Activated T-helper 1 cell treated with anti-CD3 and anti-CD28 coated beads, Interleukin-12 subunit alpha, Interleukin-12 subunit beta, Interleukin-2, Interleukin-4 antibody, amounts not matched to agents 30 ng/mL and 10 ng/mL and 1 ng/mL, durations not matched to agents 14 hours and 24 hours and 36 hours (primary cell): ENCODE measurements at places on chromosomes 11 and 22.
A peak's percentile ranks its signal among the peaks of the same experiment; 100 is the strongest.

DNA sequence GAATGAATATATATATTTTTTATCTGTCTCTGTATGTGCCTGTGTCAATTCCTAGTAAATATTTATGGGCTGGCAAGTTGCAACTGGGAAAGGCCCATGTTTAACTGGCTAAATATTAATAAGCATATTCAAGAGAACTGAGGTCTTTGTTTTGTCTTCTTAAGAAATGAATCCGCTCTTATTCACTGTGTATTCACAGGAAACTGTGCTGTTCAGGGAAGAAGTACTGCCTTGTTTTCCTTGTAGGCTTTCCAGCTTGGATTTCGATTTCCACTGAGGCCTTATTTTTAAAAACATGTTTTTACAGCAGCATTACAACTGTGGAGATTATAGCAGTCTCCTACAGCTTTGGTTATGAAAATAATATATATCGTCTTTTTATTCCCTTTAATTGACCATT lies 64.7 kb downstream of the LDLRAD3 start:
- DNase-seq = no peak

- no peak for DNase-seq
Measured at GRCh38 chr22:17086788-17087497, 2.1 kb downstream of the IL17RA start.

- DNase-seq = peak; percentile 49
Measured at GRCh38 chr11:66429983-66430602, 8.6 kb downstream of the MRPL11 start.

GRCh38 chr11:39570526-39570925 lies 1888.9 kb downstream of the LRRC4C start:
- no peak for DNase-seq

- DNase-seq = no peak
Measured at GRCh38 chr11:64139049-64139448, 26.9 kb downstream of the MACROD1 start.

DNA sequence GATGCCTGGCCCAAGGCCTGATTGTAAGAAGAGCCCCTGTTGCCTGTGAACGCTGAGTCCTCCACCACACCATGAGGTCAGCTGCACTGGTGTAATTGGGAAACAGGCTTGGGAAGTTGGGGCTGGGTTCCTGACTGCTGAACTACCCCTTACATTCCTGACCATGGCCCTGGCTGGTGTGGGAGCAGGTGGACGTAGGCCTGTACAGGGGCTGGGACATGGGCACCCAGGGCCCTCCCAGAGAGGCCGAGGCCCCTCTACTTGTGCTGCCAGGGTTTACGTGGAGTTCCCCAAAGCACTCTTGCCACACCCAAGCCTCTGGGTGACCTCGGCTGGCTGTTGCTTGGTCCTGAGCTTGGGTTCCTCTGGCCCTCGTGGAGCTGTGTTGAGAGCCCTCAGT lies 5.4 kb downstream of the RELT start:
- DNase-seq = no peak

GRCh38 chr11:79427611-79428327 lies 13.1 kb downstream of the TENM4 start:
- DNase-seq = no peak

- DNase-seq = no peak
Measured at GRCh38 chr11:104573441-104573990, 324.7 kb downstream of the CASP12 start.

DNA sequence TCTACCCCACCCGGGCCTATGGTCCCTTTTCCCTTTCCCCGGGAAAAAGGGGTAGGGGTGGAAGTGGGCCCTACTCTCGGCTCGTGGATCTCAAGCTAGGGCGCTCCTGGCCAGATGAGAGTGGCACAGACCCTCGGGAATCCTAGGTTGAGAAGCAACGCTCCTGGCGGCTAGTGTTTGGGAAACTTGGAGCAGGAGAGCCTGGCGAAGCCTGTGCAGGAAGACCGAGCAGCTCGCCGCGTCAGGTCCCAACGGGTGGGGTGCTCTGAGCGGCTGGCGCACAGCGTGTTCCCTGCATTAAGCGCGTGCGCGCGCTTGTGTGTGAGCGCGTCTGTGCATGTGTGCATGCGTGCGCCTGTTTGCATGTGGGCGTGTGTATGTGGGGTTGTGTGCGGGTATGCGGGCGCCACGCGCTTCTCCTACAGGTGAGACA lies 7.1 kb upstream of the FLI1 start:
- peak; percentile 41 for DNase-seq

DNA sequence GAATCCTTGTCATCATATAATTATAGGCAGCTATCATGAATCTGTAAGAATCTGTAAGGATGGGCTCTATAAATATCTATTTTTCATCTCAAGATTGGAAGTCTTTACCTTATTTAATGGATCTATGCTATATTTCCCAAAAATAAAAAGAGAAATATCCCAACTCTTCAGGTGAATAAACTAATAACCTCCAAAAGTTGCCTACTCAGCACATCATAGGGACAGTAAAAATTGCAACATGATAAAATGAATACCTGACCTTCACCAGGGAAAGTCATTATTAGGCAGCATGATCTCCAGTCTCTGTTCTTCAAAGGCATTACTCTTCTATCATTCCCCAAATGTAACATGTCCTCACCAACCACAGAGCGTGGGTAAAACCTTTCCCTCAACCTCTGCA lies 277.3 kb downstream of the RAB38 start:
- no peak for DNase-seq

DNA sequence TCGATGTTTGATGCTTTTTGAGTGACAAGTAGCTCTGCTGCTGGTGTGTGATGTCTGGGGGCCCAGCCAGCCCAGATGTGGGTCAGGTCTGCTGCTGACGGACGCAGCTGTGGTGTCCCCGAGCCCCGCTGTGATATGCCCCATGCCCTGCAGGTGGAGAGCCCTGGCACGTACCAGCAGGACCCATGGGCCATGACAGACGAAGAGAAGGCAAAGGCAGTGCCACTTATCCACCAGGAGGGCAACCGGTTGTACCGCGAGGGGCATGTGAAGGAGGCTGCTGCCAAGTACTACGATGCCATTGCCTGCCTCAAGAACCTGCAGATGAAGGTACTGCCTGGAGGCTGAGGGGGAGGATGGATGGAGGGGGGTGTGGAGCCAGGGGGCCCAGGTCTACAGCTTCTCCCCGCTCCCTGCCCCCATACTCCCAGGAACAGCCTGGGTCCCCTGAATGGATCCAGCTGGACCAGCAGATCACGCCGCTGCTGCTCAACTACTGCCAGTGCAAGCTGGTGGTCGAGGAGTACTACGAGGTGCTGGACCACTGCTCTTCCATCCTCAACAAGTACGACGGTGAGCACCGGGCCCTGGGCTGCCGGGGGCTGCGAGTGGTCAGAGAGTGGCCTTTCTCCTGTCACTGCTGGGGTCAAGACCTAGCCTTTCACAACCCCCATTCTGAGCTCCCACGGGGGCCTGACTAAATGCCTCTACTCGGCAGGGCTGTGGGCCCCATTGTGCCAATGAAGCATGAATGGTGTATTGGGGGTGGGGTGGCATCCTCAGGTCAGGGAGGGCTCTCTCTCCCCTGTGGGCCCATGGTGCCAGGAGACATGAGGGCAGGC lies 7.3 kb downstream of the AIP start:
- no peak for DNase-seq
